ENCODE measurements at places on chromosomes 3 and 15.

DNA sequence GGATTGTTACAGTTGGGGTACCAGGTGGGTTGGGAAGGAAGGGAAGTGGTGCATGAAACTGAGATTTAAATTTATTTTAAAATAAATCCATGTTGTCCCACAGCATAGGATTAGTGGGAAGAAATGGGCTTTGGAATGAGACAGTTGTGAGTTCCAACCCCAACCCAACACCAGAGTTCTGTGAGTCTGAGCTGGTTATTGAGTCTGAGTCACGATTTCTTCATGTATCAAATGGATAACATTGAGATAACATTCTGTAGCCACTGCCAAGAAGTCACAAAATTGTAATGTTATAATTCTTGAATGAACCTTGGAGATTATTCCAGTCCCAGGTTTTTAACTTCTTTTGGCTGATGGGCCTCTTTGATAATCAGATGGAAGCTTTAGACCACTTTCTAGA is 13.7 kb downstream of the IFT122 start:
- DNase-seq: no peak

- no peak for DNase-seq
Observed at GRCh38 chr15:62553911-62554563, 389.0 kb upstream of the C2CD4B start.

DNA sequence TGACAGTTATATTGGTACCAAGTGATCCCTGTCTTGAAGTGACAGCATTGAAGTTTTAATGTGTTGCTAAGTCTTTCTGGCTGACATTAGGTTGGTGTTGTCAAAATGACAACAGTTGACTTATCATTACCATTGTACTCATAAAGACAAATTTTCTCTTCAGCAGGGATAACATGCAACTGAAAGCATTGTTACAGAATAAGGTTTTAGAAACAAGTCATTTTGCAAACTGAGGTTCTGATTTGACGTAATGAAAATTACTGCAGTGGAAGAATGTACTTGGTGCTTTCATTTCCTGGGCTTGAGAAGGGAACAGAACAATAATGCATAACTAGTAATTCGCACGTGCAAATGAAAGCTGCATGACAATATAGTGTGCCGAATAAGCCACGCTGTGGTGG is 75.1 kb downstream of the MOBP start:
- no peak for DNase-seq

DNA sequence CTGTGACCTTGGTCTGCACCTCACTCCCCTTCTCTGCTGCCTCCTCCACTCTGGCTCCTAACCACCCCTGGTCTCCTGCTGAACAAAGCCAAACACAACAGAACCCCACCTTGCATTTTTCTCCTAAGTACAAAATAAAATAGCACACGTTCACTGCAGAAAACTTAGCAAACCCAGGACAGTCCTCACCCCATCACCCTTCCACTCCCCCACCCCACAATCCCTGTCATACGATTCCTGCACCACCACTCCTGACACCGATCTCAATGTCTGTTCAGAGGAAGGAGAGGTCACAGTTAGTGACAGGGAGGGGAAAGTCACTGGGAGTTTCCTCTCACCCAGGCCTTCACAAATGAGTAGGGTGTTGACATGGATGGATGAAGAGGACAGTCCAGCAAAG is 4.2 kb downstream of the VPS33B start:
- DNase-seq: no peak

DNA sequence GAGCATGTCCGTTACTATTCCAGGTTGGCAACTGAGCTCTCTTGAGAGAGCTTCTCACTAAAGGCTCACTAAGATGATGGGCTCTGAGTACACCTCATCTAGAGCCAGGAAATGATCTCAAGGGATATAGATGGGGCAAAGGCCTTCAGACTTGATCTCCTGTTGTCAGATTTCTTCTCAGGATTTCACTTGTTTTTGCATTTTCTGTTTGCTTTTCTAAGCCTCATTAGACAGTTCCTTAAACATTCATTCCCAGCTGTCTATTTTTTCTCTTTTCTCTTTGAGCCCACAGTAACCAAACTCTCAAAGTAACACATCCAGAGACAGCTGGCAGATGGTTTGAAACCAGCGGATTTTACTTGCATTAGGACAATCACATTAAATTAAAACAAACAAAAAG is 28.4 kb upstream of the ARL8B start:
- no peak for DNase-seq

DNA sequence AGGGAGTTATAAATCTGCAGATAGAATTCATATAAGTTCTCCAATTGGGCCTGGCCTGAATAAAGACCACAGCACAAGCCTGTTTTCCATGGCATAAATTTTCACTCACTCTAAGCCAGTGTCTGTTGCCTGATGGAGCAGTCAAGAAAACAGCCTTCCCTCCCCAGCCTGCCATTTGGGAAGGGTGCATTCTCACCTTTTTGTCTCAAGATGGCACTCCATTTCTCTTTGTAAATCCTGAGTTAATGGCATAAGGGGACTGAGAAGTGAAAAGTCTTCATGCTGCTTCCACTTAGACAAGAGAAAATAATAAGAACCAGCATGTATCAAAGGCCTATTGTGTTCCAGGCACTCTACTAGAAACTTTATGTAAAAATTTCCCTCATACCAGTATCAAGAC is 115.6 kb upstream of the MANF start:
- no peak for DNase-seq

- DNase-seq: no peak
Observed at GRCh38 chr3:44734646-44735168, 5.3 kb downstream of the ZNF501 start.

- no peak for DNase-seq
Observed at GRCh38 chr3:143071776-143072175, 47.8 kb upstream of the CHST2 start.

DNA sequence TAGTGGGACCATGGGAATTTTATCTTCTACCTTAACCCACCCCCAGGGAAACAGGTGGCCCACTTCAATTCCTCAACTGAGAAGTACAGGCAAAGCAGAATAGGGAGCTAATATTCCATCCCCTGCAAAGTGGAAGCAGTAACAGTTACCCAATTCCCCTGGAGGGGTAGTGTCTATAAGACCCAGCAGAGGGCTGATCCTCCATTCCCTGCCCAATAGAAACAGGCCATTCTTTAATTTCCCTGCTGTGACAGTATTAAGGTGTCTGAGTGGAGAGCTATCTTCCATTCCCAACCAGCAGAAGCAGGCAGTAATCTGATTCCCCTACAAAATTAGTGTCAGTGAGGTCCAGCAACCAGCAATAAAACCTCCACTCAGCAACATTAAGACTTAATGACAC is 219.8 kb downstream of the ULK4 start:
- no peak for DNase-seq

GRCh38 chr15:62592920-62593319 is 427.8 kb upstream of the C2CD4B start:
- DNase-seq: no peak

GRCh38 chr3:119401069-119401468 is 62.3 kb downstream of the TMEM39A start:
- DNase-seq: no peak

DNA sequence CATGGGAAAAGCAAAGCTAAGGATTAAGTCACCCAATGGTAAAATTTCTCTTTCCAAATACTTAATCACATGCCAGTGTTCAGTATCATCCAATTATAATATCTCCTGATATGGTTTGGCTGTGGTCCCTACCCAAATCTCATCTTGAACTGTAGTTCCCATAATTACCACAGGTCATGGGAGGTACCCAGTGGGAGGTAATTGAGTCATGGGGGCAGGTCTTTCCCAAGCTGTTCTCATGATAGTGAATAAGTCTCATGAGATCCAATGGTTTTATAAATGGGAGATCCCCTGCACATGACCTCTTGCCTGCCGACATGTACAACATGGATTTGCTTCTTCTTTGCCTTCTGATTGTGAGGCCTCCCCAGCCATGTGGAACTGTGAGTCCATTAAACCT is 26.1 kb upstream of the NMB start:
- peak; percentile 80 for DNase-seq

DNA sequence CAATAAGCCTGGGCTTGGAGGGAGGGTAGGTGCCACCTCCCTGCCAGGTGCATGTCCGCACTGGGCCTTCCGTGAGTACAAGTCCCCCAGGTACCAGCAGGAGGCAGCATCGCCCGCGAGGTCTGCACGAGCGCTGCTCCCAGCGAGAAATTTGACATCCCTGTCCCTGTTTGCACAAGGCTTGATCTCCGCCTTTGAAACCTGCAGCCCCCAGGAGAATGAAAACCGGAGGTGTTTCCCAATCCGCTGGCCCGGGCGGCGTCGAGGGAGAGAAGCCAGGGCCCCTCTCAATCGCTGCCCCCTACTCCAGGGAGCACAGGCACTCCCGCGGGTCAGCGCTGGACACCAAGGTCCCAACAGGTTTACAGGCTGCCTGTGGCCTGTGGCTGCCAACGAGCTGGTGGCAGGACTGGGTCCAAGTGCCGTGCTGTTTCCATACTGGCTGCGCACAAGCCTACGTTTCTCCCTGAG is 961 bp downstream of the HAPLN3 start:
- peak; percentile 7 for DNase-seq

DNA sequence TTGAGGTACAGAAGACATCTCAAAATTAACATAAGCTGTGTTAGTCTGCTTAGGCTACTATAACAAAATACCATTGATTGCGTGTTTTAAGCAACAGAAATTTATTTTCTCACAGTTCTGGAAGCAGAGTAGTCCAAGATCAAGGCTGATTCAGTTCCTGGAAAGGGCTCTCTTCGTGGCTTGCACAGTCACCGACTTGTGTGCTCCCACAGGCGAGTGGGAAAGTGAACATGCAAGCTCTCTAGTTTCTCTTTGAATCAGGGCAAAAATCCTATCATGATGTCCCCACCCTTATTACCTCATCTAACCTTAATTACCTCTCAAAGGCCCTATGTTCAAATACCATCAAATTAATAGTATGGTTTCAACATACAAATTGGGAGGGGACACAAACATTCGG is 505.9 kb downstream of the ZIC1 start:
- no peak for DNase-seq

- DNase-seq: peak; percentile 56
Observed at GRCh38 chr15:79970181-79970580, 815 bp downstream of the BCL2A1 start.

- DNase-seq: peak; percentile 16
Observed at GRCh38 chr15:91186904-91187656, 87.0 kb downstream of the SV2B start.

GRCh38 chr3:21562243-21562642 is 188.8 kb downstream of the ZNF385D start:
- DNase-seq: no peak

DNA sequence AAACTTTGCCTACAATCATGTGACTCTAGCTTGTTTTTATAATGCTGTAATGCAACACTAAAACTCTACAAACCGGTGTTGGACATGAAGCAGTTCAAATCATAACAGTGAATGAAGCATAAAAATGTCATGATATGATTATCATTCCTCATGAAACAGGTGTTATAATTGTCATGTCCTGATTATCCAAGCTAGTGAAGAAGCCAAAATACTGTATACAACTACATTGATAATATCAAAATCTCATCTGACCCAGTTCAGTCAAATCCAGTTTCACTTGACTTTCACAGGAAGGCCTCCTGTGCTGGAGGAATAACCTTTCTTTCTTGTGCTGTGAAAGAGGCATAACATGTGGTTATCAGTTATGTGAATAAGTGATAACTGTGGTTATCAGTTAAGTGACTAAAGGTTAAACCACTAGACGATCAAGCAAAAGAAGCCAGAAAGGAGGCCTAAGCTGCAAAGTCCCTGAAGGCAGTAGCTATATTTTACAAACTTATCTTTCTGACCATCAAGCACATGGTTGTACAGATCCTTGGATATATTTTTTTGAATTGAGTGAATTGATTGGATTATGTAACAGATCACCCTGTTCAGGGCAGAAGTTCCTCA is 296.4 kb downstream of the TUSC7 start:
- no peak for DNase-seq

DNA sequence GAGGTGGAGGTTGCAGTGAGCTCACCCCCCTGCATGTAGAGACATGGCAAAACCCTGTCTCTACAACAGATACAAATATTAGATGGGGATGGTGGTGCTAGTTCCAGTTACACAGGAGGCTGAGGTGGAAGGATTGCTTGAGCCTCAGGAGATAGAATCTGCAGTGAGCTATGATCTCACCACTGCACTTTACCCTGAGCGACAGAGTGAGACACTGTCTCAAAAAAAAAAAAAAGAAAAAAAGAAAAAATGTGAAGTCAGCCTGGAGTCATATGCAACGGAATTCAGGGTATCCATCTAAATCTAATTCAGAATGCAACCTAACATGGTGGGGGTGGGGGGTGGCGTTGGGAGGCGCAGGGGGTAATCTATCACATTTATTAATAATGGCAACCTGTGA is 37.1 kb upstream of the NR2F2 start:
- no peak for DNase-seq

- peak; percentile 14 for DNase-seq
Observed at GRCh38 chr3:4320096-4320911, 17.1 kb downstream of the SETMAR start.

- no peak for DNase-seq
Observed at GRCh38 chr15:50059883-50060282, 59.1 kb downstream of the ATP8B4 start.

DNA sequence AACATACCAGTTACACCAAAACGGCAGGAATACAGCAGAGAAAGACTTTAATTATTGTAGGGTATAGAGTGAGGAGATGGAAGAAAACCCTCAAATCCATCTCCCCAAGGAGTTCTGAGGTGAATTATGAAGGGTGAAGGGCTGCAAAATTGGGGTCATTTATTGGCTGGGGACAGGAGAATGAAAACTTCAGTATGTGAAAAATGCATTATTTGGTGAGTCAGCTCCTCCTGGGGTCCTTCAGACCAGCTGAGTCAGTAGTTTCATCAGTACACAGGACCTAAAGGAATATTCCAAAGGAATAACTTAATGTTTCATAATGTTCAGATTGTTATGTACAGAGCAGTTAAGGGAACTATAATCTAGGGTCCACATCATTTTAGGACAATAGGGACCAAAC is 566.0 kb downstream of the GBE1 start:
- DNase-seq: no peak

DNA sequence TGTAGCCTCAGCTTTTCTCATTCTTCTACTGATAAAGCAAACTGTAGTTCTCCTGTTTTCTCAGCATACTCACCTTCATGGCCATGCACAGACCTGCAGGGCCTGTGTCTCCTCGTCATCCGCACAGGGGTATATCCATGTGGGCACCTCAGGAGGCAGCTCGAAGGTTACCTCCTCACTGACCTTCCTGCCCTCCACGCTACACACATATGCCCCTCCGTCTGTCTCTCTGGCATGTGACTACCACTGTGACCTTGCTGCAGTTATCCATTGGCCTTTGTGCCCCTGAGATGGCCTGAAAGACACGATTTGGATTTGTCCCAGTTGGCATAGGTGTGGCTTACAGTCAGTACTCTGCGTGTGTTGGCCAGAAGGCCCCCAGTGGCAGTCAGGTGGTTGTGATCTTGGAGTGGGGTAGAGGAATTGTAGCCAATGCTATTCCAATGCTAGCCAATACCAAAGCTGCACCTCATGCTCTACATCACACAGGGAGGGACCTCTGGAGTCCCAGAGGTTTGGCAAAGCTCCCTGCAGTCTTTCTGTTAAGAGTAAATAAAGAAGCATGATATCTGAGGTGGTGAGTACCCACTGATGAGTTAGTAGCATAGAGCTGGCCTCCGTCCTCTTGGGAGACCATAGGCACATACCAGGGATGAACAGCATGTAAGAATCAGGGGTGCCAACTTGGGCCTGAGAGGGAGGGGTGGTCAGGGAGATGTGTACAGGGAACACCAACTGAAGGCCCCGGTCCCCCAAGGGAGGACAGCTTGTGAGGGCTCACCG is 143.4 kb downstream of the EEFSEC start:
- DNase-seq: no peak
